ENCODE measurements at places on chromosomes 1 and 21.

DNA sequence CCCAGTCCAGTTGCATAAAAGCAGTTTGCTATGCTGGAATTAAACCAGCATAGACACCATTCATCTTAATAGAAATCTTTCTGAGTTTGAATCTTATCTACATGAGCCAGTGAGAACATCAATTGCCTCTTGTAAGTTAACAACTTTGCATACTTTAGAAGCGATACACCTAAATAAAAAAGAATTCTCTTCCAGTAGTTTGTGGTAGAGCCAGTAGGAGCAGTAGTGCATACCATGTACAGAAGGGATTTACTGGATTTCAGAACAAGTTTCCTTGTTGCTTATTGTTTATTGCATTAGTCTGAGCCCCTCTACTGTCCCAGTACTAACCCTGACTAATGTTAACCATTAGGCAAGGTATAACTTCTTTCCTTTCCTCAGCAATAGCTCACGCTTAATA lies 313.1 kb downstream of the TGFB2 start:
- no peak for DNase-seq

- no peak for DNase-seq
Measured at GRCh38 chr1:205250699-205251098, 23.0 kb downstream of the TMCC2 start.

DNA sequence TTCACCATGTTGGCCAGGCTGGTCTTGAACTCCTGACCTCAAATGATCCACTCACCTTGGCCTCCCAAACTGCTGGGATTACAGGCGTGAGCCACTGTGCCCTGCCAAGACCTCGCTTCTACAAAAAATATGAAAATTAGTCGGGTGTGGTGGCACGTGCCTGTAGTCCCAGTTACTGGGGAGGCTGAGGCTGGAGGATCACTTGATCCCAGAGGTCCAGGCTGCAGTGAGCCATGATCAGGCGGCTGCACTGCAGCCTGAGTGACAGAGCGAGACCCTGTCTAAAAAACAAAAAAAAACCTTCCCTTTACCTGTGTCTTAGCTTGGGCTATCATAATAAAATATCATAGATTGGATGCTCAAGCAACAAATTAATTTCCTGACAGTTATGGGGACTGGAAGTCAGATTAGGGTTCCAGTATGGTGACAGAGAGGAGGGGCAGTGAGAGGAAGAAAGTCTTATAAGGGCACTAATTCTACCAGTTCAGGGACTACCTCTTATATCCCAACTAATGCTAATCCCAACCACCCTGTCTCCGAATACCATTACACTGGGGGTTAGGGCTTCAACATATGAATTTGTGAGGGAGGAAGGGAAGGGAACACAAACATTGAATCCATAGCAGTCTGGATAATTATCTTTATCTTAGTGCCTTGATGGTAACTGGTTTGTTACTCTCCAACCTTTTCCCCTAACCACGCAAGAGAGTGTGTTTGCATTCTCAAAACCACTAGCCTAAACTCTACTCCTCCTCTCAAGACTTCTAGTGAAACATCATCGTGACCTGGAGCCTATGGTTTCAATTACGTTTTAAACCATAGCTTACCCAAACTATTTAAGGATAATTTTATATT lies 1.0 kb upstream of the NAXE start:
- no peak for DNase-seq

GRCh38 chr1:186722711-186723309 lies 42.6 kb upstream of the PTGS2 start:
- no peak for DNase-seq

GRCh38 chr1:187876775-187877174 lies 1048.0 kb downstream of the PLA2G4A start:
- DNase-seq, result no peak

GRCh38 chr21:17498586-17498985 lies 14.3 kb upstream of the CXADR start:
- DNase-seq, result no peak
